ENCODE measurements at places on chromosomes 6 and 20. TPM values are rescaled to one million over a fixed set of nuclear protein-coding genes. Genes with fewer than 3 reads are reported as not detected.
A peak's percentile ranks its signal among the peaks of the same experiment; 100 is the strongest.

Gene OPRL1
- total RNA-seq = 0.50 TPM

Gene FOXA2
- not detected for total RNA-seq

Gene LY86
- total RNA-seq = 4.1 TPM

Gene XKR7
- not detected for total RNA-seq

Gene CPXM1
- total RNA-seq = 0.96 TPM

DNA sequence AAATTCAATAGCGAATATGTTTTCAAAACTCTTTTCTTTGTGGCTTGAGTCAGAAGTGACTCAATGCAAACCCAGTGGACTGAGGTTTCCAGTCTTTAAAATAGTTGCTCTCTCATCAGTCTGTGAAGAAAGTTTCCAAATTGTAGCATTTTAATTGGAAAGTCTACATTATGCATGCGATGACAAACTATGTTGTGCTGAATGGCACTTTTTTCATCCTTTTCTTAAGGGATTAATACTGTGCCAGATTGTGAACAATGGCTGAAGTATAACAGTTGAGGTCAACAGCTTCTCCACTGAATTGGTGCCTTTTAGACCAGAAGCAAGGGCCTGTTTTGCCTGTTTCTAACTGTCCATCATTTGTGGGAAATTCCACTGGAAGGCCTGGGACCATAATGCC is 377.1 kb downstream of the BTBD9 start:
- DNase-seq = no peak

GRCh38 chr20:560680-561079 is 17.1 kb upstream of the CSNK2A1 start:
- no peak for DNase-seq

DNA sequence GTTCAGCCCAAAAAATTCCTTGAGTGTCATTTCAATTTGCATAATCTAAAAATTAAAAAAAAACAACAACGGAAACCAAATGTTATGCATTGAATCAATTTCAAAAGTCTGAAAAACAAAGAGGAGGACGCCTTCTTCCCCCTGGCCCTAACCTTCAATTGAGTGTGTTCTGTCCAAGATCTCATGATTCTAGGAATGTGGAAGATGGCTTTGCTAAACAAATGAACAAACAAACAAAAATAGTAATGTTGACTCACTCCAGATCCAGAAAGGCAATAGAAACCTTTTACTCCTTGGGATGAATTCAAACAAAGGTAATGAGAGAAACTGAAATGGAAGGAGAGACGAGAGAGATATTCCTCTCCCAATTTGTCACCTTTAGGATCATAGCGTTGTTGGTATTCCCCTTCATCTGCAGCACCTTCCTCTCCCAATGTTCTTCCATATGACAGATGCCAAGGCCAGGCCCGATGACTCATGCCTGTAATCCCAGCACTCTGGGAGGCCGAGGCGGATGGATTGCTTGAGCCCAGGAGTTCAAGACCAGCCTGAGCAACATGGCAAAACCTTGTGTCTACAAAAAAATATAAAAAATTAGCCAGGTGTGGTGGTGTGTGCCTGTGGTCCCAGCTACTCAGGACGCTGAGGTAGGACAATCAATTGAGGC is 109.2 kb upstream of the ADGRF1 start:
- DNase-seq = no peak

DNA sequence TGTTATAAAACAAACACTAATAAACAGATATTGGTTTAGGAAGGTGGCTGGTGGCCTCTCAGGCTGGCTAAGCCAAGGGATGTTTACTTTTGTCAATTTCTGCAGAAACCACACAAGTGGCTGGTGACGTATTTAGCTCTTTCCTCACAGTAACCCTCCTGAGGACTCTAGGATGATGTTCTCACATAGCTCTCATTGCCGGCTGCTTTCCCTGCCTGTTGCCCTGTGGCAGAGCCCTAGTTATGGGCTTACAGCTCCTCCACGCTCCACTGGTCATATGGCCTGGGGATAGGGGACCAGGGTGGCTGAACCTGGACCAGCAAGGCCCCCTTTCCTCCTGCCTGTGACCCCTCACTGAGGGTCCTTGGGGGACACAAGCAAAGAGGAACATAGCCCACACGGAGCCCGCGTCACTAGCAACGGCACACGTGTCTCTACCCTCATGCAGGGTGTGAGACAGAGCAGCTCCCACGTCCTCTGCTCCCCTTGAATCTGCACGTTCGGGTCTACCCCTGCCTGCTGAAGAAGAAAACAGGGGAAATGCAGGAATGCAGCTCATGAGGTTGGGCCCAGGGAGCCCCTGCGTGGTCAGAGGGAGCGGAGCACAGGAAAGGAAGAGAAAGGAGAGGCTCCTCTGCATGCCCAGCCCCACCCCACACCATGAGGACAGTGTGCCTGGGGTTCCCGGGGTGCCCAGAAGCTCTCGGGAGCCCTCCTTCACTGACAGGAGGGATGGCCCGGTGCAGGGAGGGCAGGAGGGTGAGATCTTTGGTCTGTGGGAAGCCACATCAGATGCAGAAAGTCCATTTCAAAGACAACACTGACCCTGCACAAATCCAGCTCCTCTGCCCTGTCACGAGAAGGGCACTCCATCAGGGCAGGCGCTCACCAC is 13.9 kb downstream of the RAMACL start:
- no peak for DNase-seq

DNA sequence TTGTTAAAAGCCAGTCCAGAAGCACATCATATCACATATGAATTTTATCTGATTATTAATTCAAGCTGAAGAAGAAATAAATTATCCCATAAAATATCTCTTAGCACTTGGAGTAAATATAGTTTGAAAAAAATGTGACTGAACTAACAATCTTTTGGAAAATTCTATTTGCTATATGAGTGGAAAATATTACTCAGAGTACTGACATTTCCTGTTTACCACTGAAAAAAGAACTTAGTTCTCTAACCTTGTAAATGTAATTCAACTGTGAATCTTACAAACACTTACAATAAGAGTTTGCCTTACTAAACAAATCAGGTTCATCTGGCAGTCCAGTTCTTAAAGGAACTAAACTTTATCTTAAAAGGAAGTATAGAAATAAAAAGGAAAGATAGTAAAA is 44.2 kb downstream of the MOXD1 start:
- no peak for DNase-seq

GRCh38 chr6:41161851-41162552 is 914 bp downstream of the TREM2 start:
- DNase-seq = no peak

DNA sequence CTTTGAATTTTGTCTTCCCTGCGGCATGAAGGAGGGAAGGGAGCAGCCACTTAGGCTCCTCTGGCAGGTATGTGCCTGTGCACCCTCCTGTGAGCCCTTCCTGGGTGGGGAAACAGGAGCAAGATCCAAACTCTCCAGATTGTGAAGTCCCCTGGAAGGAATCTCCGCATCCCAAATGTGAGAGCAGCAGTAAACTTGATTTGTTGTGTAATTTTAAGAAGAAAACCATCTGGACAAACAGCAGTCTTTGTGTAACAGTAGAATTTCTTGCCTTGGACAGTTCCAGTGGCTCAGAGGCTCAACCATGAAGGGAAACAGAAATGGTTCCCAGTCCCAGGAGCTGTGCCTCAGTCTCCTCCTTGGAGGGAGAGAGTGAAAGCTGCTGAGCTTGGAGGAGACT is 39.7 kb downstream of the CDH26 start:
- DNase-seq = no peak

- DNase-seq = no peak
Measured at GRCh38 chr6:155154158-155154830, 109.5 kb upstream of the CLDN20 start.

- DNase-seq = peak; percentile 71
Measured at GRCh38 chr20:62064770-62065673, 659 bp downstream of the TAF4 start.

GRCh38 chr6:30067460-30068139 is 602 bp downstream of the PPP1R11 start:
- DNase-seq = peak; percentile 84

GRCh38 chr6:132736239-132736638 is 21.5 kb downstream of the VNN2 start:
- DNase-seq = no peak

Measured in right cardiac atrium (tissue), 5 donors.